NCI-H510A (cell line): ENCODE measurements at places on chromosomes 12 and 14.

DNA sequence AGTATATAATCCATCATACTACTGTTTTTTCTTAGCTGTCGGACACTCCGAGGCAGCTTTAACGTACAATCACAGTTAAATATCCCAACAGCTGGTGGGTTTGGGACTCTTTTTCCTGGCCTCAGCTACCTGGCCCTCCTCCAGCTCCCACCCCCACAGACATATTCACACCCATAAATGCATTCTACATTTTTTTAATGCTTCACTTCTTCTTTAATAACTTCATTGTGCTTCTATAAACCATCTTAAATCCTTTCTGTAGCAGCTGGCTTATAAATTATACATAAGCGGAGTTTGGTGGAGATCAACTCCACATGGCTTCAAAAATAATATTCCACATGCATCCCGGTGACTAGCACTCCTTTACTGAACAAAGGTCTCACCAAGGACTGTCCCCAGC lies 33.3 kb downstream of the TDG start:
- DNase-seq: no peak

- DNase-seq: no peak
These were observed 9.1 kb downstream of the CDKL1 start for GRCh38 chr14:50387548-50387947.

- DNase-seq: no peak
These were observed 800.5 kb downstream of the LRFN5 start for GRCh38 chr14:42407153-42407552.

GRCh38 chr12:11075642-11076041 lies 13.5 kb upstream of the TAS2R46 start:
- no peak for DNase-seq

GRCh38 chr12:24049101-24049500 lies 99.6 kb upstream of the SOX5 start:
- no peak for DNase-seq

GRCh38 chr14:96243785-96244184 lies 12.2 kb upstream of the BDKRB1 start:
- no peak for DNase-seq

DNA sequence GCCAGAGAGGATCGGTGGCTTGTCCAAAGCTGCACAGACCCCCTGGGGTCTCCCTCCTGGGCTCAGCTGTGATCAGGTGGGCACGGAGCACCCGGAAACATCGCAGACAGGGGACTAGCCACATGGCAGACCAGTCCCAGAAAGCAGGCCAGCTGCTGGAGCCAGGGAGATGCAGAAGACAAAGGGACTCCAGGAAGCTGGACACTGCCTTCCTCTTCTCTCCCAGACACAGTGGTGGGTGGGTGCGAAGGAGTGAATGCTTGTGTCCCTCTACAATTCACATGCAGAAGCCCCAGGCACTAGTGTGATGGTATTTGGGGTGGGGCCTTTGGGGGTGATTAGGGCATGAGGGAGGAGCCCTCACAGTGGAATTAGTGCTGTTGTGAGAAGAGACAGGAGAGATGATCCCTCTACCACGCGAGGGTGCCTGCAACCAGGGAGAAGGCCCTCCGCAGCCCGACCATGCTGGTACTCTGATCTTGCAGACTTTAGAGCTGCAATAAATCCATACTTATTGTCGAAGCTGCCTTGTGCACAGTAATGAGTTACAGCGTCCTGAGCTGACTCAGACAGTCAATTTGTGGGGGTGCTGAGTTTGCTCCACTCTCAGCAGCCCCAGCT lies 95.2 kb downstream of the CALM1 start:
- DNase-seq: no peak

- no peak for DNase-seq
These were observed at the start of gene CIROP for GRCh38 chr14:23104591-23105347. CIROP (minus strand) TSS chr14:23104989; CDS start chr14:23104920, 69 bp downstream.

- DNase-seq: no peak
These were observed 283.9 kb upstream of the PRICKLE1 start for GRCh38 chr12:42873401-42873800.

DNA sequence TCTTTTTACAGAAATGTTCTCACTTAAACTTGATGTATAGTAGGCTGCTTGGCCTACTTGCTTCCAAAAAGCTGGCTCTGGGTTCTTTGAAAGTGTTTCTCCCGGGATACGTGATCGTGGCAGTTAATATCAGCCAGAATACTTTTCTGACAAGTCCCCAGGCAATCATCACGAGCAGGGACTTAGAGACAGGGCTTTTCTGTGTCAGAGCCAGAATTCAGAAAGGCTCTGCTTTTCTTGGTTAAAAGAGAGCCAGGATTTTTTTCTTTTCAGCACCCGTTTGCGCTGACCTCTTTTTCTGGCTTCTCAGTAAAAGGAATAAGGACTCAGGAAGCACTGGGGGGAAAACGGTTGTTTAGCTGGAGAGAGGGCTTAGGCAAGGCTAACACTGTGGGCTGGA lies 57.8 kb upstream of the ARHGAP5 start:
- no peak for DNase-seq

GRCh38 chr12:2319737-2320506 lies 267.1 kb downstream of the CACNA1C start:
- DNase-seq: no peak

GRCh38 chr12:78778339-78778738 lies 86.2 kb upstream of the SYT1 start:
- no peak for DNase-seq

GRCh38 chr12:50111395-50111692 lies 692 bp upstream of the COX14 start:
- no peak for DNase-seq

- DNase-seq: no peak
These were observed 94.2 kb upstream of the FGD4 start for GRCh38 chr12:32305163-32305562.

GRCh38 chr12:79659961-79660431 lies 30.8 kb downstream of the PAWR start:
- DNase-seq: no peak

- DNase-seq: no peak
These were observed 27.1 kb upstream of the GPRC5A start for GRCh38 chr12:12864243-12864642.

DNA sequence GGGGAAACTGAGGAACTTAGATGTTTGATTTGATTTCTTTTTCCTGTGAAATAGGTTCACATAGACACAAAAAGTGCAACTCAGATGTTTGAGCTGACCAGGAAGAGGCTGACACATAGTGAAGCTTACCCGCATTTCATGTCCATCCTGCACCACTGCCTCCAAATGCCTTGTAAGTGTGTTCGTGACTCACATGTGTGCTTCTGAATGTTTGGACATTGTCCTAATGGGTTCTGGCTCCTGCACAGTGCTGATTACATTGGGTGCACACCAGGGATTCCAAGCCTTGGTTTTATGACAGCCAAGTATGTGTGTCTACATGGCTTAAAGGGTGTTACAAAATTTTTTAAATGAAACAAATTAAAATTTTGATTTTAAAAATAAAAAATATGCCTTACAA lies 137.4 kb downstream of the DAAM1 start:
- DNase-seq: no peak
